ENCODE measurements at places on chromosomes 11 and 22.

- DNase-seq: no peak
Observed at GRCh38 chr11:71163371-71163770, 89.0 kb downstream of the SHANK2 start.

DNA sequence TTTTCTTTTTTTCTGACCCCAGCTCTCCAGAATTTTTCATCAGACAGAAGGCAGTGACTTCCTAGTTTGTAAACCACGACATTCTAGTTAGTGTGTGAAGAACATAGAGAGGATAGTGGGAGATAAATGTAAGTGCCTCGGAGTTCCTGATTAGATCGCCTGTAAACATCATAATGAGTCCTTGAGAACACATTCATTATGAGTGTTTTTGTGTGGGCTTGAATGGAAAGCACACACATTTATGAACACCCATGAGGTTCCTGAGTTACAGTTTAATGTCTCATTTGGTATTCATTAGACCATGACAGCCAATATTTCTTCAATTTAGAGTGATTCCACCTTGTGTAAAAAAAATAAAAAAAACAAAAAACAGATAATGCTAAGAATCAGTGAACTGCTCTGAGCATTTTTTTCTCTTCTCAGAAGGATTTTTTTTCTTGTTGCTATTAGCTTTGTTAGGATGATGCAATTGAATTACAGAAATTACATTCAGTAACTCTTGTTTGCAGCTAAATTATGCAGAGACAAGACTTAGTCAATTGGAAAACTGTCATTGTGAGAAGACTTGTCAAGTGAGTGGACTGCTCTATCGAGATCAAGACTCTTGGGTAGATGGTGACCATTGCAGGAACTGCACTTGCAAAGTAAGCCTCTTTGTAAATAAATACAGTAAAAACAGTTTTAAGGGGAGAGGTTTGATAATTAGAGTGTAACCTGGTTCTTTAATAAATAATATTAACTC, 257.6 kb downstream of the NELL1 start:
- DNase-seq: no peak

- DNase-seq: no peak
Observed at GRCh38 chr22:27391092-27391770, 410.3 kb downstream of the MN1 start.

GRCh38 chr22:27799827-27800249, 1.7 kb downstream of the MN1 start:
- no peak for DNase-seq

GRCh38 chr11:10674440-10674855, 19.1 kb downstream of the IRAG1 start:
- peak; percentile 19 for DNase-seq

DNA sequence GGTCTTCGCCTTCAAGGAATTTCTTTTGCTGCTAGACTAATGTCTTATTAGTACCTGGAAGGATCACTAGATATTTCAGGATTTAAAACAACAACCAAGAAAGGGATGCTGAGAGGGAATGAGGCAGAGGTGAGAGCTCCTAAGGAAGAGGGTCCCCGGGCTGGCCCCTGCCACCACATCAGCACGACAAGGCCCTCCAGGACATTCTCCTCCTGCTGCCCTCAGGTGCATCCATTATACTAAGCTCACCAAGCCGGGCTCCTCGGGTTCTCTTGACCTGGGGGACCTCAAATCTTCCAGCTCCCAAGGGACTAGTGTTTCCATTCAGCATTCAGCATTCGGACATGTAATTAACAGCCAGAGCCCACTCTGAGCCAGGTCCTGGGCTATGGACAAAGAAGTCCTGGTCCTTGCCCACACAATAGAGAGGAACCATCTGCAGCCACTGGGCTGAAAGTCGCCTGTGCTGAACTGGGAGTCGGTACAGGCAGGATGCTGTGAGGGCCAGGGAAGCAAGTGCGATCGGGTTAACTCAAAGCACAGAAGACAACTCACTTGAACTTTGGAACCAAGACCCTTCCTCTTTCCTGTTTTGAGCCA, 29.4 kb upstream of the OAF start:
- DNase-seq: no peak

- no peak for DNase-seq
Observed at GRCh38 chr22:40411506-40411861, 41.1 kb downstream of the SGSM3 start.

DNA sequence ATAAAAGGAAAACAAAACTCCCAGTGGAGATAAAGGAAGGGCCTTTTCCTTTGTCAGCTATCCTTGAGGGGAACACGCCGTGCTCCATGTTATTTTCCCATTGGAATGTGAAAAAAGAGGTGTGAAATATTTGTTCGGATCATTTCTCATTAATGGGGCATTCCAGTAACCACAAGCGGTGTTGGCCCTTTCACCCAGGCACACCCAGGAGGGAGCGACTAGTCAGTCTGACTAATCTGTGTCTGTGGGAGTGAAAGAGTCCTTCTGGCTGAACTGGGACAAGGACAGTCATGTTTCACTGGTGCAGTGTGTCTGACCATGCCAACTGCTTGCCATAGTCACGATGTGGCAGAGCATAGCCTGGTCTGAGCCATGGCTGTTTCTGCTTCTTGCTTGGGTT, 13.0 kb upstream of the MYEOV start:
- DNase-seq: no peak

GRCh38 chr22:39283322-39284141, 35.9 kb downstream of the RPL3 start:
- DNase-seq: no peak

- no peak for DNase-seq
Observed at GRCh38 chr11:14687943-14688627, 44.5 kb downstream of the PDE3B start.

DNA sequence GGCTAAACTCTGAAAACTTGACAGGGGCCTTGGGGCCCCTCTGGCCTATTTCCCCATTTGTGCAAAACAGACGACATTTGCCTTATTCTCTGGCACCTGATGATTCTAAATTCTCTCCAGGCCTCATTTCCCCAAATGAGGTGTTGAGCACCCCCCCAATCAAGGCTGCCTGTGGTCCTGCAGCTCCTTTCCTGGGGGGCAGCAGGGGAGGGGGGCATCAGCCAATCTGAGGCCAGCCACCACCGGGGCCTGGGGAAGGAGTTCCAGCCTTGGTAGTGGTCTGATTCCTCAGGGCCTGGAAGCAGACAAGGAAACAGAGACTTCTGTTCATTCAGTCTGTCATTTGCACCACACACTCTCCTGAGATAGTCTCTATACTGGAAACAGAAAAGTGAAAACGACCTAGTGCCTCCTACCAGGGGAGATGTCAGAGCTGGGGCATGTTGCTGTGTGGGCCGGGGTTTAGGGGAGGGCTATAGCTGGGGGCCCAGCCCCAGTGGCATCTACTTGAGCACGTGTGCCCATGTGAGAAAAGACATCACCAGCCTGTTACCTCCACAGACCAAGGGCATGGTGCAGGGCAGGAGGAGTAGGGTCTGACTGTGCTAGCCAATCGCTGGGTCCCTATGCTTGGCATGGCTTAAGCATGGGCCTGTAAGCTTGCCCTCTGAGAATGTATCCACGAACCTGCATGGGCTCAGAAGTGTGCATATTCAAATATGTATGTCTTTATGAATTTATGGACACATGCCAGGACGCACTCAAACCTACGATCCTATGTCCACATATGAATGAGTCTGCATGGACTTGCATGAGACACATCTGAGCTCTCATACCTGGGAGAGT, 1.8 kb upstream of the TPBGL start:
- DNase-seq: no peak

DNA sequence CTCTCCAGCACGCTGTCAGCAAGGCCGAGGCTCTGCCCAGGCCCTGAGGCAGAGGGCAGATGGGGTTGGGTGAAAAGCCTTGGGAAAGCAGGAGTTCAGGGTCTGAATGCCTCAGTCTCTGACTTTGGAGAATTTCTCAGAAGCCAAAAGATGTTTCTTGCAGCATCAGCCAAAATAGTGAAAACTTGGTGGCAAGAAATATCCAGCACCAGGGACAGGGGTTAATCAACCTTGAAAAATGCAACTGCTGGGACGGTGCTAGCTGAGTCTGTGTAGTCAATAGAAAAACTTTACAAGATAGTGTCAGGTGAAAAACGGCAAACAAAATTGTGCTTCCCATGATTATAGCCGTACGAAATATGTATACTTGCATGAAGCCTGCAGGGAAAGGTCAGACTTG, 1.4 kb upstream of the ABCC8 start:
- DNase-seq: no peak

- no peak for DNase-seq
Observed at GRCh38 chr11:124633355-124633754, 10.7 kb downstream of the TBRG1 start.

DNA sequence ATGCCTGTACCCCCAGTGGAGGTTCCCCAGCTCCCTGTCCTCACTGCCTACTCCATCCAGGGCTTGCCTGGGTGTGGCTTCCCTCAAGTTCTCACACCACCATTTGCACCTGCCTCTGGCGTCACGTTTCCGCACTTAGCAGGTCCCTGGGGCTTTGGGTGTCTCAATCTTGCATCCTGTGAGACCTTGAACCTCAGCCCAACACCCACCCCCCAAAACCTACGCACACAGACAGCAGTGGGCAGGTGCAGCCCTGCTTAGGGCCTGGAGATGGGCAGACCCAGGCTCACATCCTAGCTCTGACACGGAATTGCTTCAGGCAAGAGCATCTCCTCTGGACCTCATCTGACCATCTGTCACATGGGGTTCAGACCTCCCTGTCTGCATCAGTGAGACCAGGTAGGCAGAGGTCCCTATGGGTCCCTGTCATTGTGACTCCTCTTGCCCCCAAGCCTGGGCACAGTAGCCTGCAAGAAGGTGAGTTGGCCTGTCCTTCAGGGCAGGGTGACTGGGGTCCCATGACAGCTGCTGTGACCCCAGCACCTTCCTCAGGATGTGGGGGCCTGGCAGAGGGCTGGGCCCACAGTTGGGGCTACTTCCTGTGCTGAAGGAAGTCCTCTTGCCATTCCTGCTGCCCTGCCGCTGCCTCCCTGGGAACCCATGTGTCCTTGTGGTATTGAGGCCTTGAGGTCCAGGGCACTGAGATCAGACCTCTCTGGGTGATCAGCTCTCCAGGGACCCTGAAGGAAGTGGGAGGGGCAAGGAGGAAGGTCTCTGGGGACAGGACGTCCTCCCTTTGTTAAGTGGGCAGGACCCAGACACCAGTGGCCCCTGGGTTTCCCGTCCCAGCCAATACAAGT, 2.0 kb downstream of the SIPA1 start:
- DNase-seq: peak; percentile 77

Data from GDM1 (cell line).